ENCODE measurements at places on chromosomes 11 and 22. TPM values are rescaled to one million over a fixed set of nuclear protein-coding genes. Genes with fewer than 3 reads are reported as not detected.

MRGPRX4 gene
- not detected for total RNA-seq

RNF214 gene
- total RNA-seq: 9.1 TPM

SPATA19 gene
- total RNA-seq: not detected

MUC2 gene
- total RNA-seq: 0.04 TPM

C11orf91 gene
- not detected for total RNA-seq

HTR3B gene
- total RNA-seq: not detected

ARFGAP3 gene
- total RNA-seq: 32.5 TPM

OR8A1 gene
- total RNA-seq: not detected

UCP3 gene
- 0.35 TPM for total RNA-seq

ZBED5 gene
- total RNA-seq: 10.7 TPM

DNA sequence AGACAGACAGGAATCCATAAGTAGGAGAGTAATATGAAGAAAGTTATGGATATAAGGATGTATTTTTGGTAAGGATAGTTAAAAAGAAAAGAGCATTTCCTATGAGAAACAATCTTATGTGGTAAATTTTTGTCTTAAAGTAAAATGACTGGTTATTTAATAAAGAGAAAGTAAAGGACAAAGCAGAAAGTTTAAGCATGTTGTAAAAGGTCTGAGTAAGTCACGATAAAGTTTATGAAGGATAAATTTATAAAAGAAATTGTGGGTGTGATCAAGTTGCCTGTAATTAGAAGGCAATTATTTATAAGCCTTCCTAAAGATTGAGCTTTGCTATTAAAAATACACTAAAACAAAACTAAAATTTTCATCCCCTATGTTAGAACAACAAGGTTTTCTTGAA is 314.7 kb upstream of the SYN3 start:
- no peak for DNase-seq

DNA sequence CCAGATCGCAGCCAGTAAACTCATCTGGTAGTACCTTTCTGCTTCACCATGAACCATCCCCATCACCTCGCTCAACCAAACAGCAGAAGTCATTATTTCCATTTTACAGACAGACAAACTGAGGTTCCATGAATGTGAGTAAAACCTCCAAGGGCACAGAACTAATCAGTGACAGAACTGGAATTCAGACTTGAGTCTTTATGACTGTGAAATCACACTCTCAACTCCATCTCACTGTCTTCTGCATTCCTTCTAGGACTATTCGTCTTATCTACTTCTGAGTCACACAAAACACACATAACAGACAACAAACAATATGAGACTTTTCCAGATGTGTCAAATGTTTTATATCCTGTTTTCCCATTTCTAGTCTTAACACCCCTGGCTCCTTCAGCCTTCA is 9.3 kb upstream of the NUP50 start:
- DNase-seq: no peak

GRCh38 chr22:35892192-35892591 is 136.4 kb downstream of the RBFOX2 start:
- DNase-seq: no peak

- no peak for DNase-seq
These were observed 11.7 kb upstream of the CHRM4 start for GRCh38 chr11:46402957-46403902.

DNA sequence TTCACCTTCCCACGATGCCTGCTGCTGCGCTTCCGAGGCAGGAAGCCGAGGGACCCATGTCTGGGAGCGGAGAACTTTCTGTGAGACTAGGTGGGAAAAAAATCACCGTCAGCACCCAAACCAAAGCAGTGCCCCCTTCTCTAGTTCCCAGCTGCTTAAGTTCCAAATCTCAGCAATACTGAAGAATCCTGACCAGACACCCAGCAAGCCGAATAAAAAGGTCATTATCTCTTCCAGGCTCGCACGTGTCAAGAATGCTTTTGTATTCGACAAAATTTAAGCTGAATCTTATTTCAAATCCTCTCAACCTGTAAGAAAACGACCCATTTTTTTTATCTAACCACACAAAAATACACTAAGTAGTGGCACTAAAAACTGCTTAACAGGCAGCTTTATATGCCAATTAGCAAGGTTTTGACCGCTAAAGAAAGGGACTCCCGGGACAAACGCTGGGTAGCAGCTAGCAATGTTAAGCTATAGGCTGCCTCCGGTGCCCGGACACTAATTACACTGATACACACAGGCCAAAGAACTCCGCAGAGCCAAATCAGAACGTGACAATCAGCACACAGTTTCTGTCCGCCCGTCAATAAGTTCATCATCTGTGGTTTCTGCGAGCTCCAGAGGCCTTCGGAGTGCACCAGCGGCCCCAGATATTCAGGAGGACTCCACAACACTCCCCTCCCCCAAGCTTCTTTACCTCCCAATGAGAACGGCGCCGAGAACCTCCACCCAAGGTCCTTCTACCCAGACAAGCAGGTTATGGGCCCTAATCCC is 728 bp downstream of the RPL3 start:
- no peak for DNase-seq

DNA sequence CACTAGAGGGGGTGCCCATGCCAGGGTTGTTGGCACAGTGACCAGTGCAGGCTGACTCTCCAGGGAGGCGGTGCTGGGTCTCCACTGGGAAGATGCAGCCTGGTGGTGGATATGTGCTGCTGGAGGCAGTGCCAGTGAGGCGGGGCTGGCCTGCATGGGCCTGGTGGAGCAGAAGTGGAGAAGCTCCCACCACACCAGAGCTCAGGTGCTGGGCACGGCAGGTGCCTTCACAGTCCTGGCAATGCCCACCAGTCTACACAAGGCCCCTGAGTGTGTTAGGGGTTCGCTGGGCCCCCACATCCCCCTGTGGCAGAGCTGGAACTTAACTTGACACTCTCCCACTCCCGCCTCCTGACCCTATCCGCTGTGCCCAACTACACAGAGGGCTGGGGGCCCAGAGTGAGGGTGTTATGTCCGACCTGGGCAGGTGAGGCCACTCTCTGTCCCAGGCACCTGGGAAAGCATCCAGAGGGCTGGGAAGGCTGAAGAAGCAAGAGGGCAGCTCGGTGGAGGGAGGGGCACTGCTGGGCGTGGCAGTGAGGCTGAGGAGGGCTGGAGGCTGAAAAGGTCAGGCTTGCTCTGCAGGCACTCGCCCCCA is 102.4 kb upstream of the B3GAT1 start:
- DNase-seq: peak; percentile 34

GRCh38 chr11:83042964-83043711 is 28.6 kb downstream of the RAB30 start:
- no peak for DNase-seq

GRCh38 chr11:128821556-128821955 is 45.5 kb downstream of the KCNJ1 start:
- DNase-seq: no peak

DNA sequence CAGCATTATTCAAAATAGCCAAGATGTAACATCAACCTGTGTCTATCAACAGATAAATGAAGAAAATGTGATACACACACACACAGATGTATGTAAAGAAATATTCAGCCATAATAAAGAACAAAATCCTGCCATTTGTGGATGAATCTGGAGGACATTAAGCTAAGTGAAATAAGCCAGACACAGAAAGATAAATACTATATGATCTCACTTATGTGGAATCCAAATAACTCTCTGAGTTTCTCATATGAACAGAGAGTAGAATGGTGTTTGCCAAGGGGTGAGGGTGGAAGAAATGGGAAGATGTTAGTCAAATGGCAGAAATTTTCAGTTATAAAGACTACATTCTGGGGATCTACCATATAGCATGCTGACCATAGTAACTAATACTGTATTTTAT is 224.2 kb downstream of the GUCY1A2 start:
- no peak for DNase-seq

DNA sequence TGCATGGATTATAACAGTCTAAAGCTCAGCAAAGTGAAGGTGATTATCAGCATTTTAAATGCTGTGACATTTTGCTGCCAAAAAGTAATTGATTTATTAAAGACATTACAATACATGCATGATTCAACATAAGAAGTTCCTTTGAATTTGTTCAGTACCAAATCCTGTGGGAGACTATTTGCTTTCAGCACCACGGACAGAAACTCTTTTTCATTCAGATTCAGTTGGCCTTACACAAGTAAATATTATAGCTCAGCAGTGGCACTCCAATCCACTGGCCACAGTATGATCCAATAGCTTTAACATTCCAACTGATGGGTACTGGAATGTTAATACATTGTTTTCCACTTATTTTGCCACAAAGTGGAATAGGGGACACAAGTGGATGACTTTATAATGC is 806.7 kb downstream of the NTM start:
- DNase-seq: no peak

- DNase-seq: no peak
These were observed 9.7 kb upstream of the CENATAC start for GRCh38 chr11:118988280-118988679.

DNA sequence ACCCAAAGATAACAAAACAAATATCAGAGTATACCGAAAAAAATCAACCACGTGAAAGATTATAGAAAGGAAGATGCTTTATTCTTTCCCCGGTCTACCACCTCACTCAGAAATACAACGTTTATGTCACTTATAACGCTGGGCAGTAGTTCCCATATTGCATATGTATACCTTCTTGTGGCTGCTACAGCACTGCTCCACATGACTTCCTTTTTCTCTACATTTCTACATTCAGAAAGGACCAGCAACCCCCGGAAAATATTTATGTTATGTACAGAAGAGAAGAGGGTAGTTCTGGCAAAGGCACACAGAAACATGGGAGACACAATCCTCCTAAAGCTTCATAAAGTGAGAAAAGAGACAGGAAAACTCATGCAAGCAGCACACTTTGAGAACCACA is 56.8 kb downstream of the MTMR2 start:
- no peak for DNase-seq

DNA sequence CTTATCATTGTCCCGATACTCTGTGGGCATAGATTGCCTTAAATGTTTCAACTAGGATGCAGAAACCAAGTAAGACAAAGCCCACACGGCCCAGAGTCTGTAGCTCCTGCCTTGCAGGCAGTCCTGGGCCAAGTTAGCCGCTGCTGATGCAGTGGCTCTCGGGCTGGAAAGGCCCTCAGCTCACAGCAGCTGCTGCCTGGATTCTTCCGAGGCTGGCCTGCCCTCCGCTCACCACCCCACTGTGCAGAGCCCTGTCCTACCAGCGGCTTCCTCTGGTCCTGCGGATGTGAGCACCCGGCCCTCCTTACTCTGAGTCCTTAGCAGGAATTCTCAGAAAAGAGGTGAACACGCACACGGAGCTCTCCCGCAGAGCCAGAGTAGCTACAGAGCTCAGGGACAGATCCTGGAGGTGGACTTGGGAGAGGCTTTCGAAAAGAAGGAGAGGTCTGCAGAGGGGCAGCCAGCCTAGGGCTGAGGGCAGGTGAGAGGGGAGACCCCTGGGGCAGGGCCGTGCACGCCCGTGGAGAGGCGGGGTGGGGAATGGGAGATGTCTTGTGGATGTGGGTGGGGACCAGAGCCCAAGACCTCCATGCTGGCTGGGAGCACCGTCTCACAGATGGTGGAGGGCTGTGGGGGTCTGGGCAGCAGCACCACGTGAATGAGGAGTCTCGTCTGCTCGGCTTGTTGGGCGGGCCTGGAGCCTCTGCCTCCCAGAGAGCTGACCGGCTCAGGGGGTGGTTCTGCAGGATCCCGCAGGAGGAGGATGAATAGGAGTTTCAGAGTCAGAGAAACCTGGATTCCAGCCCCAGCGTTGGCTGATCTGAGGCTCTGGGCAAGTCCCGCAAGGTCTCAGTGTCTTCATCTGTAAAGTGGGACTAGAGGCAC is 117.4 kb upstream of the B3GAT1 start:
- DNase-seq: no peak

DNA sequence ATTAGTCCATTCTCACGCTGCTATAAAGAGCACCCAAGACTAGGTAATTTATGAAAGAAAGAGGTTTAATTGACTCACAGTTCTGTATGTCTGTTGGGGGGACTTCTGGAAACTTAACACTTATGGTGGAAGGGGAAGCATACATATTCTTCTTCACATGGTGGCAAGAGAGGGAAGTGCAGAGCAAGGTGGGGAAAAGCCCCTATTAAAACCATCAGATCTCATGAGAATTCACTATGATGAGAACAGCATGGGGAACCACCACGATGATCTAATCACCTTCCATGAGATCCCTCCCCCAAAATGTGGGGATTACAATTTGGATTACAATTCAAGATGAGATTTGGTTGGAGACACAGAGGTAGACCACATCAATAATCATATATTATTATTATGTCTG is 25.7 kb downstream of the CEP57 start:
- no peak for DNase-seq

GRCh38 chr22:33130473-33130872 is 72.3 kb upstream of the SYN3 start:
- peak; percentile 58 for DNase-seq

DNA sequence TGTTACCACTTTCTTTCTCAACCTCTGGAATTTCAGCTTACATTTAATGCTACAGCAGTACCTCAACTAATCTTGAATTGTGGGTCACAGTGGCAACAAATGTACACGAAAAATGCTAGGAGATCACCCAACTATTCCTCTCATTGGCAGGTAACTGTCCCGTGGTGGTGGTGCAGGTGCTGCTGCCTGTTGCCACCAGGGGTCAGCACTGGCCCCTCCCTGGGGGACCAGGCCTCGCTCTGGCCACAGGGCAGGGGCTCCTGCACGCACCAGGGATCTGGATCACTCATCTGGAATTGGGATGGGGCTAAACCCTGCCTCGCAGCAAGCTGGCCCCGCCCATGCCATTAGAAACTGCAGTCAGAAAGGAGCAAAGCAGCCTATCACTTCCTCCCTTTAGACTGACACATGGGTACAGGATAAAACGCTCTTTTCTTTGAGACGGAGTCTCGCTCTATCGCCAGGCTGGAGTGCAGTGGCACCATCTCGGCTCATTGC is 6.9 kb upstream of the POLDIP3 start:
- DNase-seq: no peak

- DNase-seq: no peak
These were observed 261.6 kb upstream of the SORL1-AS1 start for GRCh38 chr11:121714351-121714750.

DNA sequence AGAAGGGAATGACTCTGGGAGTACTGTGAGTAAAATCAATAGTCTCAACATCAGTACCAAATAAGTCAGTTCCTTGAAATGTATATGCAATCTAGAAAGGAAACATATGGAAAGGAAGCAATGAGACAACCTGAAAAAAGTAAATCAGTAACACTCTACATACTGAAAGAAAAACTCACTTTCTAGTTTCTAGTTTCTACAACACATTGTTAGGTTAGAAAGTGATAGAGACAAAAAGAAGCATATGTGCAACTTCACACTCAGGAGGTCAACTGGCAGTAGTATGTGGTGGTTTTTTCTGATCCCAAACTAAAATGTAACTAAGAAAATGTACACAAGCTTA is 156.5 kb upstream of the SOX6 start:
- DNase-seq: no peak

- no peak for DNase-seq
These were observed 88.8 kb upstream of the CLDN5 start for GRCh38 chr22:19612866-19613572.

DNA sequence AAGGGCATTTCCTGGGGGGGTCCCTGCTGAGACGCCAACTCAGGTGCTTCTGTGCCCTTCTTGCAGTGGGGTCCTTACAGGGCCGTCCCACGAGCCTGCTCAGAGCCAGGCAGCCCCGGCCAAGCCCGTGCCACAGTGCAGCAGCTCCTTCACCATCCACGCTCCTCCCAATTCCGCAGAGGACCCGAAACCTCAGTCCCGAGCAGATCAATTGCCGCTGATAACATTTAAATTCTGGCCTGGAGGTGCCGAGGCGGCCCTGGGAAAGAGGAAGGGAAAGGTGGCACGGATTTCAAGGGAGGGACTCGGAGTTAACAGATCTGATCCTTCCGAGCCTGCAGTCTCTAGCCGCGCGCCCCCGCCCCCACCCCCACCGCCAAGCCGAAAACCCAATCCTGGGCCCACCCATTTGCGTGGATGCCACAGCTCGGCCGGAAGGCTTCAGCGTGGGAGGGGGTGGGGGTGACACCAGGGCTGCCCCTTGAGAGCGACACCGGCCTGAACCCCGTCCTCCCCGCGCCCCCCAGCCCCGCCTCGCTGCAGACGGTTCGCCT is 32.3 kb upstream of the JAM3 start:
- DNase-seq: no peak
